T follicular helper cell (primary cell): ENCODE measurements at places on chromosomes 12 and 14.

- DNase-seq = no peak
Measured at GRCh38 chr12:57460468-57460784, 841 bp downstream of the GLI1 start.

DNA sequence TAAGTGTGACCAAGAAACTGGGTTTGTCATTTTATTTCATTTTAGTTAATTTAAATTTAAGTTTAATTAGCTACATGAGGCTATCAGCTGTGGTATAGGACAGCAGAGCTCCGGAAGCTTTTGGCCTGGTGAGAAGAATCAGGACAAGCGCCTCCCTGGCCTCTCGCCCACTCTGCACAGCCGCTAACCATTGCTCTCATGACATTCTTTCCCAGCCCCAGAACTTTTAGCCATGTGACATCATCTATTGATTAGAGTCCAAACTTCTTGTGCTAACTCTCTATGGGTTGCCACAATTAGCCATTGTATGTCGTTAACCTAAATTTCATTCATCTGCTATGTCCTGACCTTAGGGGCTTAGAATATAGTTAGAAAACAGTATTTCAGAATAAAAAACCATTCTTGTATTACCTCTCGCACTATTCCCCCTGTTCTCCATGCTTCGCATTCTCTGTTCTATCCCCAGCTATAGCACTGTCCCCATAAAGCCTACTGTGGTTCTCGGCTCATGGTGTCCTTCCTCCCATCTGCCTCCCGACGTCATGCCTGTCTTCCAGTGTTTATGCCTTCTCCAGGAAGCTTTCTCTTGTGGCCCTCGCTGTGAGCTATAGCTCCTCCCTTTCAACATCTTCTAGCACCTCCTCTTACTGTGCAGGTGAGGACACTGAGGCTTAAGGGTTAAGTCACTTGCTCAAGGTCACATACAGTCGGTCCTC is 23.5 kb downstream of the SSH1 start:
- DNase-seq = no peak

DNA sequence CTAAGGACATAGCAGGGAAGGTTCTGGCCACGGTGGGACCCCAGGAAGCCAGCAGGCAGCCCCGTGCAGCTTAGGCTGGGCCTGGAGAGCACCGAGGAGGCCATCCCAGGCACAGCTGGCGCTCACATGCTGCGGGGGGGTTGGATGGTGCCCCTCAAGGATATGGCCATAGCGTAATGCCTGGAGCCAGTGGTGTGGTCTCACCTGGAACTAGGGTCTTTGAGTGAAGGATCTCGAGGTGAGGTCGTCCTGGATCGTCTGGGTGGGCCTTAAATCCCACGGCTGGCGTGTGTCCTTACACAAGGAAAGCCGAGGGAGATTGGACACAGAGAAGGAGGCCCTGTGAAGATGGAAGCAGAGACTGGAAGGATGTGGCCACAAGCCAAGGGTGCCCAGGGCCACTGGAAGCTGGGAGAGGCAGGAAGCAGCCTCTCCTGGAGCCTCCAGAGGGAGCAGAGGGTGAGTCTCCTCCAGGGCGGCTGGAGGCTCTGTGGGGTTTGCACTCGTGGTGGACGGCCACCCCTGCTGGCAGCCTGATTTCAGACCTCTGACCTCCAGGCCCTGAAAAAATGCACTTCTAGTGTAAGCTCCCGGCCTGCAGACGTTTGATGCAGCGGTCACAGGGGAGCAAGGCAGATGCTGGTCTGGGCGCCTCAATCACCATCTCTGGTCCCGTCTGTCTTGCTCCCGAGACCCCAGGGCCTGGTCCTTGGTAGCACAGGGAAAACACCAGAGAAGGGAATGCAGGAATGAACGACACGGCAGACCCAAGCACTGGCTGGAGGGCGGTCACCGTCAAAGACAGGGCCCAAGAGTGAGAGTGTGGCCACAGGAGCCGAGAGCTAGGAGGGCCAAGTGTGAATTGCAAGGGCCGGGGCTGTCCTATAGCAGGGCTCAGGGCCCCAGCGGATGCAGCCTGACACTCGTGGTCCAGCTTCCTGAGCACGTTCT is 218.6 kb downstream of the KIF26A start:
- no peak for DNase-seq

- DNase-seq = no peak
Measured at GRCh38 chr12:13223179-13223804, 26.8 kb downstream of the EMP1 start.

DNA sequence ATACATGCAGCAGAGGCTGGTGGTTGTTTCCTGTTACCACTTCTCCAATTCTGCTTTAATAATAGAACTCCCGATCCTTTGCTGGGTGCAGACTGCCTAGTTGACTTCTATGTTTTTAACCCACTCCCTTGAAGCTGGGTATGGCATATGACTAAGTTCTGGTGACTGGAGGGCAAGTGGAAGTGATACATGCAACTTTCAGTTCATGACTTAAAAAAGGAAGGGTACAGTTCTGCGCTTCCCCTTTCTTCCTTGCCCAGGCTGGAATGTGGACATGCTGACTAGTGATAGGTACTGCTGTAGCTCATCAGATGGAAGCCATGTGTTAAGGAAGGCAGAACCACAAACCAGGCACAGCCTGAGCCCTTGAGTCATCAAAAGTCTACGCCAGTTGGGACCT is 2.4 kb upstream of the A2M start:
- DNase-seq = no peak

DNA sequence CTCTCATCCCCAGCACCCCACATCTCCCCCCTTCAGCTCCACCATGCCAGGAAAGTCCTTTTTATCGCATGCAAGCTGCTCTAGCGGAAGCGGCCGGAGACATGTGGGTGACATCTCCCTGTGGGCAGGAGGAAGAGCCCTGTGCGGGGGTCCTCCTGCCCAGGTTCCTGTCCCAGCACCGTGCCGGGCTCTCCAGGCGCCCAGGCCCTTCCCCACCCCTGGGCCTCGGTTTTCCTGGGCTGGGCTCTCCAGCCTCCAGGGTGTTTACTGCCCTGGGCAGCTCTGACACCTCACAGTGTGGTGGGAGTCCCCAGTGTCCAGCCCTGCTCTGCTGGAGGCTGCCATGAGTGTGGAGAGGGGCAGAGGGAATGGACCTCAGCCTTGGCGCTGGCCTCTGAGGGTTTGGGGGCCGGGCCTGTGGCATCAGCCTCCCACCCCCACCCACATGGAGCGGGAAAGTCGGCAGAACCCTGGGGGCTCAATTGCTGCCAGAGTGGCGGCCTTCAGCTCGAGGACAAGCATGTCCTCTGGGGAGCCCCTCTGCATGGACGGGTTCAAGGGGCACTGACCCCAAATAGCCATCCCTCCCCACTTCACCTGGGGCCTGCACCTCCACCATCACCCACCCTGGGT is 16.9 kb downstream of the ASPG start:
- no peak for DNase-seq

GRCh38 chr12:3777206-3777809 is 24.4 kb upstream of the CRACR2A start:
- no peak for DNase-seq

DNA sequence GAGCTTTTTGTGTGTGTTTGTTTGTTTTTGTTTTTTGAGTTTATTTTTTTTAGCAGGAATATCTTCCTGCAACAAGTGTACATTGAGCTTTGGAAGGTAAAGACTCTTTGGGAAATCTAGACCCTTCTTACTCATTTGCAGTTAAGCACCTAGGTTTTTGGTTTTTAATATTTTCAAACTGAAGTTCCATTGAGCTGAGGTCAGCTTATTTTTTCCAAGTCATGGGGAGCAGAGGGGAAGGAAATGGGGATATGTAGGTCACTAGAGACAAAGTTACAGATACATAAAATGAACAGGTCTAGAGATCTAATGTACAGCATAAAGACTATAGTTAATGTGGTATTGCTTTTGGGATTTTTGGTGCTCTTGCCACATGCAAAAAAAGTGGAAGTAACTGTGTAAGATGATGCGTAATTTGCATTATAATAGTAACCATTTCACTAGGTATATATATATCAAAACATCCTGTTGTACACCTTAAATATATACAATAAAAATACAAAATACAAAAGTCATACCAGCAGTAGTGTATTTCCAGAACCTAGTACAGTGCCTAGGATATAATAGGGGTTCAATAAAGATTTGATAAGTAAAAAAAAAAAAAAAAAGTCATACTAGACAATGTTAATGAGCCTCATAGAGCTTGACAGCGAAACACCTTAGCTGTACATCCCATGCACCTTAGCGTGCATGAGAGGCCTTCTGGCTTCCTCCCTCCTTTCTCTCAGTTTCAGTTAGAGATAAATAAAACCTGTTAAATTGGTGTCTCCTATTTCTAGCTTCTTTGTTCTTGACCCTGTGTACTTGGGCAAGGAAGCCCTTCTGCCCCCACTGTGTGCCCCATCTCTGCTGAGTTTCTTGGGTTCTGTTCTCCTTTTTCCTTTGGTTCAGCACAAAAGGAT is 22.7 kb downstream of the CGRRF1 start:
- DNase-seq = no peak

GRCh38 chr12:1842183-1842904 is 22.0 kb downstream of the LRTM2 start:
- DNase-seq = no peak
